ENCODE measurements at places on chromosomes 16 and 17.

DNA sequence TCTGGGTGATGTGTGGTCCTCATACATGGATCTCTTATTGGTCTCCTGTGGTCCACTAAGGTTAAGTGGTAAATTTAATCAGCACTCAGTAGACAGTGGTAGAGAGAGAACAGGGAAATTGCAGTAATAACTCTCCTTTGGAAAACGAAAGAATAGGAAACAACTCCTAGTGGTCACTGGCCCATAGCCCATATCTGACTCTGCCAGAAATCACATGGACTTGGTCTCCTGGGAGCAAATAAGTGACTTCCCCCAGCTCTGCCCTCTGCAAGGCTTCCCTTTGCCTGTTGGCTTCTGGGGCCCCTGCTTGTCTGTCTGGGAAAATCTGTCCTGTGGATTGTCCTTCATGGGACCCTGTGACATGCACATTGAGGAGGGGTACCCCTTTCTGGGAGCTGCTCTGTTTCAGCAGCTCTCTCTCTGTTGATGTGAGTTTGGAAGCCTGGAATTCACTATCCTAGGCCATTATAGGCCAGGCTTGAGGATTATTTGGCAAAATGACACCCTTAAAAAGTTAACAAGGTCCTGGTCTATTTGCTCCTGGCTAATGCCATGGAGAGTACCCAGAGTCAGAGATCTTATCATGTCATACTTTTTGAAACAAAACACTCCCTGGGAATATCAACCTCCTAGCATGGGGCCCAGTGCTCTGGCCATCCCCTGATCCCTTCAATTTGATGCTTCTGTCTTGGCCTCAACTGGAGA, 58.0 kb upstream of the HNF1B start:
- DNase-seq, result no peak

DNA sequence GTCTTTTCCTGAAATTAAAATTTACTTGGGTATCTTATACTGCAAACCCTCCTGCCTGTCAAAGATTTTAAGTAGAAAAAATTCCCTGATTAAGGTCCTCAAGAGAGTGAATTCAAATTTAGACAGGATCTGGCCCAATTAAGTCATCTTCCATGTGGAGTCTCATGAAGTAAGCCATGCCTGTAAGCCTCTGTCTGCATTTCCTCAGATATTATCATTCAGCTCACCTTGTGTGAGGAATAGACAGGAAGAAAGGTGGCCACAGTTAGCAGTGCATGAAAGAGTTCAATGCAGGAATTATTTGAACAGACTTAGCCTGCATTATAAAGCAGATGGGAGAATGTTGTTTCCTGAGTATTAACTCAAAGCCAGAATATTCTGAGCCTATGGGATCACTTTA, 174.7 kb downstream of the HS3ST3A1 start:
- no peak for DNase-seq

DNA sequence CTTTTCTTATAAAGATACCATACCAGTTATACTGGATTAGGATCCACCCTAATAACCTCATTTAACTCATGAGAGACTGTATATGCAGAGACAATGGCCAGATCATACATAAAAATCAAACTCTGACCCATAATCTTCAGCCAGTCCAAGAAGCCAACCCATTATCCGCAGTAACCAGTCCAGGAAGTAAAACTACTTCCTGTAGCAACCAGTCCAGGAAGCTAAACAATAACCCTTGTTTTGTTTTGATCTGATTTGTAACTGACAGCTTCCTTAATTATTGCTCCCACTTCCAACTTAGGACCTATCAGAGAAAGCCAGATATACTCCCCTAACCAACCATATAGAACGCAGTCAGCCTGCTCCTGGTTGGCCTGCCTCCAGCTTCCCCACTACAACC, 19.2 kb upstream of the SSTR2 start:
- no peak for DNase-seq

GRCh38 chr16:35585411-35585810, 2126.0 kb downstream of the TP53TG3F start:
- DNase-seq, result no peak

DNA sequence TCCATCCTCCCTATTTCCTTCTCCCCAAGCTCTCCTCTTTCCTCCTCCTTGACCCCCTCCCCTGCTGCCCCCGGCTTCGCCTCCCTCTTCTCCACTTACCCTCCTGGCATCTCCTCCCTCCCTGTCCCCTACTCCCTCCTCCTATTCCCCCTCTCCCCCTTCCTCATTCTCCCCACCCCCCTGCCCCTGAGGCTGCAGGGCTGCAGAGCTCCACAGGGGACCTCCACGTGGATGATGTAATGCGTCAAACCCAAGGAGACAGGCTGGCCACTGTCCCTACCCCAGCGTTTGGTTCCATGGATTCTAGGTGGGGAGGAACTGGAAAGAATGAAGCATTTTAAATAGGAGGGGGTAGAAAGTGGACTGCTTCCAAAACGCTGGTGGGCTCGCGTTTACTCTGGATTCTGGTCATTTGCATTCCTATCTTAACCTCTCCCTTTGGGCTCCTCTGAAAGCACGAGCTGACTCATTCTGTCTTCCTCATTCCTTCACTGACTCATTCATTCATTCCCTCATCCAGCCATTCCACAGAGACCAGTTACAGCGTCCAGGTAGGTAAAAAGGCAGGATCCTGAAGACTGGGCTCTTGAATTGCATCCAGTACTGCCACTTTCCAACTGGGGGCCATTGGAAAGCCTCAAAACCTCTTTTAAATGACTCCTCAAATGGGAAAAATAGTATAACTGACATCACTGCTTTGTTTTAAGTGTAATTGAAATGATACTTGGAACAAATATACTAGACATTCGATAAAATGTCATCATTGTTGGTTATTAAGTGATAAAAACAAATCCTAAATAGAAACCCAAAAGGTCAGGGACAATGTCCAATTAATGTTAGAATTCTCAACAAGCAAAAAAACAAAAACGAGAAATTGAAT, 943 bp upstream of the COTL1 start:
- no peak for DNase-seq

GRCh38 chr17:11366272-11366850, 125.3 kb downstream of the SHISA6 start:
- DNase-seq, result no peak

- no peak for DNase-seq
These were observed 227.4 kb upstream of the GSE1 start for GRCh38 chr16:85385463-85386331.

- no peak for DNase-seq
These were observed 1.5 kb upstream of the PSMD3 start for GRCh38 chr17:39979016-39979670.

GRCh38 chr16:2814551-2815298, 2.3 kb upstream of the PRSS21 start:
- no peak for DNase-seq

DNA sequence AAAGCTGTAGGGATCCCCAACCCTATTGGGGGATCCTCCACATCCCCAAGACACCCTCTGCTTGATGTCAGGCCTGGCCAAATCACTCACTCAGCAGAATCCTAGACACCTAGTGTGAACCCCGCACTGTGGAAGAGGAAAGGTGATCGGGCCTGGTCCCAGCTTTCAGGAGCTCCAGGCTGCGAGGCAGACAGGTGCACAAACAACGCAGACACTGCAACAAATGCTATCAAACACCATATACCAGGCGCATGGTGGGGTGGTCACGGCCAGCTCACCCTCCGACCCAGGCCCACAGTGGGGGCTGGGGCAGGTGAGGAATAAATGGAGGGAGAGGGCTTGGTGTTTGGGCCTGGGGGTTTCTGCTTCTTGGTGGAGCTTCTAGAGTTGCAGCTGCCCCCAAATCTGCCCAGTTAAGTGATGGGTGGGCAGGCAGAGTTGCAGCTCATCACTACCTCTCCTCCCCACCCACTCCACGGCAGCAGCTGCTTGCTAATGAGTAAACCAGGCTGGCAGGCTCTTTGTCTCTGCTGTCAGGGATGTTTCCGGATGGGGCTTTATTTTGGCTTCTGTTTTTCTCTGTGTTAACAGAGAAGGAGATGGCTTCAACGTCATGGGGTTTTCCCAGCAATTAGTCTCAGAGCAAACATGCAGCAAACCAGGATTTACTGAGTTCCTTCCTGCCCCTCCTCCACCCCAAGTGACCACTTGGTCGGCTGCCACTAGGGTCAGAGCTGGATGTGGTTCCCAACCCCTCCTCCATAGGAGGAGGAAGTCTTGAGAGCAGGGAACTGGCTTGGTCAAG, 46.6 kb downstream of the PECAM1 start:
- peak; percentile 29 for DNase-seq

DNA sequence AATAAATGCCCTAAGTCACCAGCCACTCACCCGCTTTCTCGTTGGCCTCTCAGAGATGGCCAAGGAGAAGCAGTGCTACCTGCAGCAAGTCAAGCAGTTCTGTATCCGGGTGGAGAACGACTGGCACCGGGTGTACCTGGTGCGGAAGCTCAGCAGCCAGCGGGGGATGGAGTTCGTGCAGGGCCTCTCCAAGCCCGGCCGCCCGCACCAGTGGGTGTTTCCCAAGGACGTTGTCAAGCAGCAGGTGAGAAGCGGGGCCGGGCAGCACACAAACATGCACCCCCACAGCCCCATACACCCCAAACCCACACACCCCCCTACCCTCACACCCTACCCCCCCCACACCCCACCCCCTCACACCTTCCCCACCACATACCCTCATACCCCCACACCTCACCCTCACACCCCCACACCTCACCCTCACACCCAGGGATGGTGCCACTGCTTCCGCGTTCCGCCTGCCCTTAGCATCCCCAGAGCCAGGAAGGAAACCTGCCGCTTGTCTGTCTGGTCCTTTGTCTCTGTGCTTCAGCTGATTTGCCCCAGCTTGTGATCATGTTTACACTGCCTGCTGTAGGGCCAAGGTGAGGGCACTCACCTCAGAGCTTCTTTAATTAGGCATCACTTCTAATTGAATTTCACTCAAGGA, 41.9 kb upstream of the ENDOV start:
- DNase-seq, result no peak

- DNase-seq, result no peak
These were observed 1.5 kb downstream of the PIEZO1 start for GRCh38 chr16:88783391-88784073.

DNA sequence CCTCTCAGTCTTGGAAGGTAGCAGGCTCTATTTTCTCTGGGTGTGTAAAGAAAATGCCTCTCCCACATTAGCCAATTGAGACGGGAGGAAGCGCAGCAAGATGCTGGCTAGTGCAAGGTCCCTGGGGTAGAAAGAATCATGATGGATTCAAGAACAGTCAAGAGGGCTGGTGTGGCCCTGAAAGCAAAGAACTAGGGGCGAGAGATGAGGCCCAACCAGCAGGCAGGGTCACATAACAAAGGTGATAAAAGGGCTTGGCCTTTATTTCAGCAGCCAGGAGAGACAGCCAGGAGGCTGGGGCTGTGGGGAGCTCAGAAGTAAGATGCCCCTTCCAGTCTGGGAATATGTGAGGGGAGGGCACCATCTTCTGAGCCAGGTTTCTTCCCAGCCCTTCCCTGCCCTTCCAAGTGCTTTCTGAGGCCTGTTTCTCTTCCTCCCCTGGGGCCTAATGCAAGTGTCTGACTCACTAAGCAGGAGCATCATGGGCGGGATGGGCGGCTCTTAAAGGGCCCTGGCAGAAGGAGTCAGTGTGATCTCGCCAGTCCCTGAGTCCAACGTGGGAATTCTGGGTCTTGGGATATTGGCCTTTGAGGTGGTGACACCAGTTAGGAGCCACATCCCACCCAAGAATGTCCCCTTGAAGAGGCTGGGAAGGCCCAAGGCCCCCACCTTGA, 3.9 kb upstream of the NLRC5 start:
- DNase-seq, result no peak

DNA sequence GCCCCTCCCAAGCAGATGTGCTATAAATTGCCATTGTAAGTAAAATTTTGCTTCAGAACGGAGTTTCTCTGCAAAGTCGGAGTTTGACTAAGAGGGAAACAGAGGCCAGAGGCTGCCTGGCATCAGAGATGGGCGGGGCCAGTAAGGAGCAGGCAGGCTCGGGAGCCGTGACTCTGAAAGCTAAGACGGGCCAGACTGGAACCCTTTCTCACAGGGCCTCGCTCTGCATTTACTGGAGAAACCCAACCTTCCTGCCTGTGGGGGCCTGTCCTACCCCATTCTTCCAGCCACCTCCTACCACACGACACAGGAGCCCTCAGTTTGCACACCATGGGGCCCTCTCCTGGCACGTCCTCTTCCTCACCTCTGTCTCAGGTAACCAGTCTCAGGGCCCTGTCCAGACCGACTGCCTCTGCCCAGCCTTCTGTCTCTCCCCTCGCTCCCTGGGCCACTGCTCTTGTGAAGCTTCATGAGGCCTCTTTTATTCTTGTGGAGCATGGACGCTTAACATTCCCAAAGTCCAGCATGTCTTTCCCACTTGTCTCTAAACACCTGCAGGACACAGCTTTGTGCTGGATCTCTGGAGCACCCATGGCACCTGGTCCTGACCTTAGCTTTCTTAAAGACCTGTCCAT, 48.4 kb upstream of the ACSF3 start:
- no peak for DNase-seq

GRCh38 chr17:59762049-59762823, 54.8 kb downstream of the VMP1 start:
- no peak for DNase-seq

DNA sequence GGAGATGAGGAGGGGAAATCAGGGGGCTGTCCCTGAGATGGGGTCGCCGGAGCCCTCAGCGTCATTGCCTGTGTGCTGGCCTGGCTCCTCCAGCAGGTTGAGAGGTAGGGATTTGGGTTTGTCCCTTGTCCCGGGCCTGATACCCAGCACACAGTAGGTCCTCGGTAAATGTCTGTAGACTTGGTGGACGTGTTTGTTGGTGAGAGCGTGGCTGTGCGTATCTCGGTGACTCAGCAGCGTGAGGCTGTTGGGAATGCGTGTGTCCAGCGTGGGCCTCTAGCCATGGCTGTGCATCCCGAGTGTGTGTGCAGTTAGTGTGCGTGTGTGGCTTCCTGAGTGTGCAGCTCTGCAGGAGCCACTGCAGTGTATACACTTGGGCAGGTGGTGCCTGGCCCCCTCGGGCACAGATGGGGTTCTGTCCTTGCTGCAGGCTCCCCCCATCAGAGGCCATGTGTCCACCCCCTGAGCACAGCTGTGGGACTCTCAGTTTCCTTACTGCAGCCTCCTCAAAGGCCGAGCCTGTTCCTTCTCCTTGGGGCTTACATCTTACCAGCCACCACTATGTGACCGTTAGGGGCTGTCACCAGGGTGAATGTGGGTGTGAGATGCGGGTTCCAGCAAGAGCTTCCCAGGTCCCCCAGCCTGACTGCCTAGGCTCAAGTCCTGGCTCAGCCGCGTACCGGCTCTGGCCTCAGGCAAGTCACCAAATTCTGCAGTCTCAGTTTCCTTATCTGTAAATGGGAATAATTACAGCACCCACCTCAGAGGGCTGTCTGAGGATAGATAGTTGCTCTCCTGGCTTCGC, 5.7 kb downstream of the NECAB2 start:
- DNase-seq, result no peak

- peak; percentile 72 for DNase-seq
These were observed 80.9 kb downstream of the ARHGAP23 start for GRCh38 chr17:38508954-38509771.

- no peak for DNase-seq
These were observed 121.7 kb upstream of the SDK2 start for GRCh38 chr17:73765824-73766563.

Measured in CD4-positive, alpha-beta T cell treated with Interleukin-1 beta for 1 hour (primary cell).